ENCODE measurements at places on chromosomes 4 and X. TPM values are rescaled to one million over a fixed set of nuclear protein-coding genes. Genes with fewer than 3 reads are reported as not detected.
A peak's percentile ranks its signal among the peaks of the same experiment; 100 is the strongest.

DNA sequence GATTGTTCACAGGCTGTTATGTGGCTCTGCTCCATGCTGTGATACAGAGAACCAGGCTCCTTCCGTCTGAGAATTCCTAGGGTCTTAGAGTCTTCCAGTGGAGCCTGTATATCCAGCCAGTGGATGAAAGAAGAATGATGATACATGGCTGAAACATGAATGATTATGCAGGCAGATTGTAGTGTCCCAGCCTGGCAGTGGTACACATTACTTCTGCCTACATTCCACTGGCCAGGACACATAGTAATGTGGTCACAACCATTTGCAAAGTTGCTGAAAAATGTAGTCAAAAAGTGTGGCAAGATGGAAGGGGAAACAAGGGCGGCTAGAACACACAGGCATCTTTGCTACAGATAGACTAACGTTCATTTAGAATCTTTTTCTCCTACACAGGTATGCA, 4.5 kb upstream of the GBA3 start:
- no peak for DNase-seq

Gene DDIT4L
- total RNA-seq: not detected

DNA sequence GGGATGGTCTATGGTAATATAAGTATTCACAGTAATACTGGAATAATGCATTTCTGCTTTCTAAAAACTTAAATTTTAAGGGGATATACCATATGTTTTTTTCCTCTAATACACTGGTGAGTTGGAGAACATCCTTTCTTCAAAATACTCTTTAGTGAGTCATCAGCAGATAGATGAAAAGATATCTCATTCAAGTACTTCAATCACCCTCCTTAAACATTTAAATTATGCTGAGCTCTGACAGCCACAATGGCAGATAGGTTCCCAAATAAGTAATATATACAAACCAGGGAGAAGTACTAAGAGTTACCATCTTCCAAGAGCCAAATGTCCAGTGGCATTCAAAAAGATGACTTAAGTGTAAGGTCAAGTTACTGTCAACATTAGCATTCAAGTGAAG, 52.2 kb downstream of the AMMECR1 start:
- no peak for DNase-seq

DNA sequence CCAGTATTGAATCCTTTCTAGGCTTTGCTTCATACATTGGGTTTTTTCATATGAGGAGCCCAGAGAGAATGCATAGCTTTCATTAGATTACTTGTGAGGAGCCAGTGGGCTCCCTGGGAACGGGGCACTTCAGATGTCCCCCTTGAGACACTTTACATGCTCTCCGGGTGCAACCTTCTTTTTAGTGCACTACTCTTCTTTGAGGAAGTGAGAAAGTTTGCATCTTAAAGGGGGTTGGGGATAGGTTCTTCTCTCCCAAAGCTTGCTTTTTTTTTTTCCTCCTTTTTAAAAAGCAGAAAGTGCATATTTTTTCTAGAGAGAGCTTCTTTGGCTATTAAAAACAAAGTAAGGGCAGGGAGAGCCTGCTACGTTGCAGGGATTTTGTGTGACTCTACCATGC, 4.3 kb downstream of the HADH start:
- no peak for DNase-seq

Gene NPY1R
- not detected for total RNA-seq

Gene MAGED2
- 153 TPM for total RNA-seq

GRCh38 chrX:51824061-51824460, 69.4 kb upstream of the MAGED1 start:
- no peak for DNase-seq

Gene C4orf51
- not detected for total RNA-seq

- DNase-seq: peak; percentile 1
Measured at GRCh38 chrX:3962511-3963311, 249.3 kb upstream of the PRKX start.

All from HepG2 (cell line).